ENCODE measurements at places on chromosomes 16 and 17. TPM values are rescaled to one million over a fixed set of nuclear protein-coding genes. Genes with fewer than 3 reads are reported as not detected.

Gene PRPSAP2
- 8.4 TPM for polyA plus RNA-seq

Gene IFI35
- polyA plus RNA-seq = 4.2 TPM

Gene CSH2
- not detected for polyA plus RNA-seq

Gene RNF213
- polyA plus RNA-seq = 26.9 TPM

Gene C16orf92
- polyA plus RNA-seq = not detected

Gene CCDC200
- polyA plus RNA-seq = 0.41 TPM

Gene TEX19
- polyA plus RNA-seq = 0.35 TPM

Gene SLFN5
- 2.0 TPM for polyA plus RNA-seq

Gene TBC1D3G
- 2.8 TPM for polyA plus RNA-seq

Gene SLC6A4
- polyA plus RNA-seq = 0.01 TPM

Gene GPR142
- polyA plus RNA-seq = not detected

Gene CD19
- polyA plus RNA-seq = 0.10 TPM

Gene FAM20A
- 2.1 TPM for polyA plus RNA-seq

DNA sequence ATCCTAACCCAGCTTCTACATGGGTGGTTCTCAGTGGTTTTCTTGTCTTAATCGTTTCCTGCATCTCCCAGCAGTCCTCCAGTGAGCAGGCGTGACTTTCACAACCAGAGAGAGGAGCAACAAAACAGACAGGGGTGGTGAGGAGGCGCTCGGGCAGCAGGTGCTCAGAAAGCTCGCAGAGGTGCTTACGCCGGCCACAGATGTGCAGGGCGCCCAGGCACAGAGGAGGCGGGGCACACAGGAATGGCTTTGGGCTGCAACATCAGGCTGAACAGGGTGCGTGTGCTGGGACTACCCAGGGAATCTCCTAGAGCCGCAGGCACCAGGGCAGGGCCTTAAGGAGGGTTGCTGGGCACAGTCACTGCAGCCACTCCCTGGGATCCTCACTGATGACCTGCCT is 32.6 kb downstream of the KLHDC4 start:
- H3K27ac ChIP-seq = no peak overlapping the region
- no peaks in the 10 kb centered on the region for H3K27me3 ChIP-seq
- no peaks in the 10 kb centered on the region for H3K4me1 ChIP-seq
- DNase-seq = no peak
- H3K36me3 ChIP-seq = peaks cover 46% of the 10 kb centered on the region
- no peak overlapping the region for H3K4me3 ChIP-seq

DNA sequence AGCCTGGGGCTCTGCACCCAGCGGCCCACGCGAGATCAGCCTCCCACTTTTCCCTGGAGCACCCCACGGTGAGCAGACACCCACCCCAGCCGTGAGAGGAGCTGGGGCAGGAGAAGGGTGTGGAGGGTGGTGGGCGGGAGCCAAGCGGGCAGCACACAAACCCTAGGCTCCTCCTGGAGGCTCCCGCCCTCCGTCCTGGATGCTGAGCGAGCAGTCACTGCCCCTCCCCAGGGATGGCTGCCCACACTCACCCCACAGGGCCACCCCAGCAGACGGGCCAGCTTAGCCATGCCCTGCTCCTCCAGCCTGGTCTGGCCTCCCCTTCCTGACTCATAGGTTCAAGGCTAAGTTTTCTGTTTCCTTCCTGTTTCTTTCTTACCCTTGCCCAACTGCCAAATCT is 15.7 kb upstream of the ABCC3 start:
- no peak overlapping the region for H3K4me3 ChIP-seq
- H3K36me3 ChIP-seq = no peaks in the 10 kb centered on the region

DNA sequence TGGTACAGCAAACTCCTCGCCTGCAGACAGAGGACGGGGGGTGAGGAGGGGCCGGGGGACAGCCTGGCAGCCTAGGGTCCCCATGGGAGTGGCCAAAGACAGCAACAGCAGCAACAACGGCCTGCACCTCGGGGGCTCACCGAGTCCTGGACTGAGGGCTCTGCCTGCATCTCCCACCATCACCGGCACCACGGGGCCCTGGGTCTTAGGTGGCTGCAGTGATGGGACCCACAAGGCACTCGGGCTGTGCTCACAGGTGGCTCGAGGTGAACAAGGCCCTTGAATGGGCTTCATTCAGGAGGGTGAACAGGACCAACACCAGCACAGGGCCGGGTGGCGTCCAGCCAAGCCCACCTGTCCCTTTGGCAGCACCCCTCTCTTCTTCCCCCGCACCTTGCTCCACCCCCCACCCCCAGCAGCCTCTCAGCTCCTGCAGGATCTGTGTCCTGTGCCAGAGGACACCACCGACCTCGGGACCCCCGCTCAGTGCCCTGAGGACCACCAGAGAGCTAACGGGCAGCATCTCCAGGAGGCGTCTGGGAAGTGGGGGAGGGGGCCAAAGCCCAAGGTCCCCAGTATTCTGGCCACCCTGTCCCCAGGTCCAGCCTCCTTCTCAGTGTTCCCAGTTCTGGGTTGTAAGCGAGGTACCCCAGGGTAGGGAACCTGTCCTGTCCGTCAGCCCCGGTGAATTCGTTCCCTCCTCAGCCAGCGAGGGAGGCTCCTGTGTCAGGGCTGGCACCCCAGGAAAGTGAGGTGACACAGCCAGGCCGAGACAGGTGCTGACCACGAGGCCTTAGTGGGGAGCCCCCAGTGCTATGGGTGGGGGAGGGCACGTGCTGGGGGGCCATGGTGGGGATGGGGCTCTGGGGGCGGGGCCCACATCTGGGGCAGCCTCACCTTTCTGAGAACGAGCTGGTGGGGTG is 94.3 kb downstream of the TBC1D16 start:
- no peaks in the 10 kb centered on the region for H3K4me1 ChIP-seq
- H3K27me3 ChIP-seq = peaks cover 24% of the 10 kb centered on the region
- no peaks in the 10 kb centered on the region for H3K36me3 ChIP-seq
- H3K4me3 ChIP-seq = no peak overlapping the region
- peak; percentile 51 for DNase-seq

- no peaks in the 10 kb centered on the region for H3K4me1 ChIP-seq
- no peaks in the 10 kb centered on the region for H3K36me3 ChIP-seq
- H3K27me3 ChIP-seq = peaks cover 19% of the 10 kb centered on the region
- no peak overlapping the region for H3K27ac ChIP-seq
- no peak for DNase-seq
- H3K4me3 ChIP-seq = no peak overlapping the region
Observed at GRCh38 chr17:58760248-58760647, 4.6 kb downstream of the PPM1E start.

- H3K4me3 ChIP-seq = no peak overlapping the region
- no peak overlapping the region for H3K27ac ChIP-seq
- H3K4me1 ChIP-seq = peaks cover 3% of the 10 kb centered on the region
- no peaks in the 10 kb centered on the region for H3K27me3 ChIP-seq
Observed at GRCh38 chr17:68497885-68498319, 14.3 kb upstream of the PRKAR1A start.

DNA sequence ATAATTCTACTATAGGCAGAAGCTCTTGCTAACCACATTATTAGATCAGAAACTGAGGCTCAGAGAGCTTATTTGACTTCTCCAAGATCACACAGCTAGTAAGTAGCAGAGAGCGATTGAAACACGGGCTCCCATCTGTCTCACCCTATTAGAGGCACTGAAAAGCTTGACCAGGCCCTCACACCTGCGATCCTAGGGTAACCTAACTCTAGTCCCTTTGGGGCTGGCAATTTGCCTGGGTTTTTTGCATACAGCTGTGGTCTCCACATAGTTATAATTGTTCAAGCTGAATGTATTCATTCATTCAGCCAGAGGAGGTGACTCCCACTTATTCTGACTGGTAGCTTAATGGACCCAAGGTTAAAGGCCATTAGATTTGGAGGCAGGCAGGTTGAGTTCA is 121.2 kb downstream of the ANKFN1 start:
- H3K27ac ChIP-seq = no peak overlapping the region
- DNase-seq = no peak
- H3K4me3 ChIP-seq = no peak overlapping the region
- H3K27me3 ChIP-seq = no peaks in the 10 kb centered on the region

DNA sequence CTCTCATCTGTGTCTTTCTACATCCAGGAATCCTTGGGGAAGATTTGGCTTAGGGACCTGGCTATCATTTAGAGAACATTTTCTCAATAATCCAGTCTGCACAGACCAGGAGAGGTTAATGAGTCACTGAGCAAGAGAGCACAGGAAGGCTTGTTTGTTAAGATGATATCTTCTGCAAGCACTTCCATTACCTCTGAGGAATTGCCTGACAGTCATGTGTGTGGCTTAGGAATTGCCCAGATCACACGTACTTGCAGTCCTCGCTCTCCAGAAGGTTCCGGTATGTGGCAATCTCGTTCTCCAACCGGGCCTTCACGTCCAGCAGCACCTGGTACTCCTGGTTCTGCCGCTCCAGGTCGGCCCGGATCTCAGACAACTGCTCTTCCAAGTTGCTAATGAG is 3.3 kb downstream of the KRT37 start:
- no peaks in the 10 kb centered on the region for H3K36me3 ChIP-seq
- H3K27ac ChIP-seq = no peak overlapping the region
- H3K27me3 ChIP-seq = no peaks in the 10 kb centered on the region
- H3K4me3 ChIP-seq = no peak overlapping the region
- no peak for DNase-seq

DNA sequence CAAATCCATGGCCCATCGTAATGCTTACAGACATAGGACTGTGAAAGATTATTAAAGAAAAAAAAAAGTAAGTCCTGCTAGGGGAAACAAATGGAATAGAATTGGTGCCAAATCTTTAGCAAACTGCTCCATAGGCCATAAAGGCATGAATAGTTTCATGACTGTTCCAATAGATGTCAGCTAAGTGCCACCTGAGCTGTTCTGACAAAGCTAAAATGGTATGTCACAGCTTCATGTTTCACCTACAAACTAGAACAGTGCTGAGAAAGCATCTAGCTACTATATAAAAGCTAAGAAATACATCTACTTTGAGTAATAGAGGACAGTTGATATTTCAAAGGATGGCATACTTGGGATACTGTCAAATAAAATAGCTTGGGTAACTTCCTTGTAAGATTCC is 771.6 kb upstream of the CA10 start:
- peak overlapping the region; percentile 16 for H3K4me3 ChIP-seq
- H3K27me3 ChIP-seq = no peaks in the 10 kb centered on the region
- H3K4me1 ChIP-seq = no peaks in the 10 kb centered on the region
- H3K36me3 ChIP-seq = no peaks in the 10 kb centered on the region
- no peak for DNase-seq

- peaks cover 6% of the 10 kb centered on the region for H3K4me1 ChIP-seq
- DNase-seq = no peak
- no peak overlapping the region for H3K4me3 ChIP-seq
- no peaks in the 10 kb centered on the region for H3K27me3 ChIP-seq
- no peak overlapping the region for H3K27ac ChIP-seq
Observed at GRCh38 chr17:55816532-55817396, 65.9 kb downstream of the PCTP start.

- H3K4me1 ChIP-seq = no peaks in the 10 kb centered on the region
- no peak overlapping the region for H3K4me3 ChIP-seq
- no peaks in the 10 kb centered on the region for H3K36me3 ChIP-seq
- no peak overlapping the region for H3K27ac ChIP-seq
- no peaks in the 10 kb centered on the region for H3K27me3 ChIP-seq
- DNase-seq = no peak
Observed at GRCh38 chr17:9183306-9183705, 162.0 kb downstream of the NTN1 start.

DNA sequence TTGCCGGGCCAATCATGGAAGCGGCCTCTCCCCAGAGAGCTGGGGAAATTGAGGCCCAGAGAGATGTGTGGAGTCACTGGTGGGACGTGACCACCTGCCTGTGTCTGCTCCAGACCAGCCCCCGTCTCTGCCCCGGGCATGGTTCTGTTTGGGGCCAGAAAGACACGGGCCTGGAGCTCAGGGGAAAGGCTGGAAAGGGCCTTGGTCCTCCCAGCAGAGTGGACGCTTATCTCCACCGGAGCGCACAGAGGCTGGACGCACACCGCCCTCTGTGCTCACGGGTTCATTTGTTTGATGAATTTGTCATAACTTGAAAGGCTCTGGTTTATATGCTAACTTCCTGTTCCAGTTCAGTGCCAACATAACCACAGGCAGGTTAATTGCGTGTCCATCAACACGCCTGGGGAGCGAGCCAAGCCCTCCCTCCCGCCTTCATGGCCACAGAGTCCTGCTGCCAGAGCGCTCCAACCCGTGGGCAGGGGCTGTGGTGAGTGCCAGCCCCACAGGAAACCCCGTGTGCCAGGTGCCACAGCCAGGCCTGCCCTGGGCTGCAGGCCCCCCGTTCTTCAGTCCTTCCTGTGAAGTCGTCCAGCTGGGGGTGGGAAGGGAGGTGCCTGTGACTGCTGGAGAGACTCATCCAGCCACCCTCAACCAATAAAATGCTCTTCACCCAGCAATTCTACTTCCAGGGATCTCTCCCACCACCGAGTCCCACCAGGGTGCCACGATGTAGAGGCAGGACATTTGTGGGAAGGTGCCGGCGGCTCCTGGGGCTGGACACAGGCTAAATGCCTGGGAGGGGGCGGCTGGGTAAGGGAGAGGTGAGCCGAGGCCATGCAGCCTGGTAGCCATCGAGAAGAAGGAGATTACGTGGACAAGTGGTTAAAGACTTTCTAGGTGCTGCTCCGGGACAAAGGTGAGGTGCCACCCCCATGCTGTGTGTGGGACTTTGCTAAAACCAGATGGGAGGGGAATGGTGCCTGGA is 29.4 kb upstream of the BAHCC1 start:
- no peaks in the 10 kb centered on the region for H3K27me3 ChIP-seq
- peak overlapping the region; percentile 52 for H3K4me3 ChIP-seq
- DNase-seq = no peak
- H3K36me3 ChIP-seq = no peaks in the 10 kb centered on the region

DNA sequence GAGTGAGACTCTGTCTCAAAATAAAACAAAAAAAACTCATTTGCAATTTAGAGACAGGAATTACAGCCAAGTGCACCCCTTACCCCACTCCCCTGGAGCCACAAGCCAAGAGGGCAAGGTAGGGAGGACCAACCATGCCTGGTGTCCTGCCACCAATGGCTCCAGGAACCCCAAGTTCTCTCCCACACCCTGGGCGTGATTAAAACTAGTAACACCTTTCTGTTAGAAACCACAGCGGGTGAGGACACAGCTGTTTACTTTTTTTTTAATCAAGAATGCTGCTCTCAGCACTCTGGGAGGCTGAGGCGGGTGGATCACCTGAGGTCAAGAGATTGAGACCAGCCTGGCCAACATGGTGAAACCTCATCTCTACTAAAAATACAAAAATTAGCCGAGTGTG is 38.1 kb downstream of the ANKRD11 start:
- H3K4me3 ChIP-seq = no peak overlapping the region
- no peak for DNase-seq
- no peaks in the 10 kb centered on the region for H3K36me3 ChIP-seq
- no peak overlapping the region for H3K27ac ChIP-seq
- peaks cover 55% of the 10 kb centered on the region for H3K4me1 ChIP-seq

- H3K36me3 ChIP-seq = no peaks in the 10 kb centered on the region
- no peaks in the 10 kb centered on the region for H3K4me1 ChIP-seq
- no peak for DNase-seq
- no peak overlapping the region for H3K4me3 ChIP-seq
Observed at GRCh38 chr17:11458279-11458678, 140.0 kb upstream of the DNAH9 start.
